Dermis blood vessel endothelial cell (primary cell): ENCODE measurements at places on chromosomes 4 and X. TPM values are rescaled to one million over a fixed set of nuclear protein-coding genes. Genes with fewer than 3 reads are reported as not detected.

The RHOXF1 gene
- not detected in 2 replicates for total RNA-seq

The TEX11 gene
- not detected in 2 replicates for total RNA-seq

The PDE6B gene
- total RNA-seq: 7.3 and 7.5 TPM in 2 replicates

The GYPE gene
- total RNA-seq: 0.05 and 0.17 TPM in 2 replicates

The PTCHD1 gene
- total RNA-seq: not detected in 2 replicates

The TLL1 gene
- total RNA-seq: 32.7 and 41.0 TPM in 2 replicates

The CDKL5 gene
- 6.0 and 6.2 TPM in 2 replicates for total RNA-seq

The GPRASP2 gene
- total RNA-seq: 19.9 and 20.6 TPM in 2 replicates
